Stimulated activated CD4-positive, alpha-beta T cell treated with anti-CD3 and anti-CD28 coated beads, Interleukin-1b, Interleukin-23, amount 100 ng/mL, for 4 hours (primary cell): ENCODE measurements at places on chromosomes 3 and 15.

DNA sequence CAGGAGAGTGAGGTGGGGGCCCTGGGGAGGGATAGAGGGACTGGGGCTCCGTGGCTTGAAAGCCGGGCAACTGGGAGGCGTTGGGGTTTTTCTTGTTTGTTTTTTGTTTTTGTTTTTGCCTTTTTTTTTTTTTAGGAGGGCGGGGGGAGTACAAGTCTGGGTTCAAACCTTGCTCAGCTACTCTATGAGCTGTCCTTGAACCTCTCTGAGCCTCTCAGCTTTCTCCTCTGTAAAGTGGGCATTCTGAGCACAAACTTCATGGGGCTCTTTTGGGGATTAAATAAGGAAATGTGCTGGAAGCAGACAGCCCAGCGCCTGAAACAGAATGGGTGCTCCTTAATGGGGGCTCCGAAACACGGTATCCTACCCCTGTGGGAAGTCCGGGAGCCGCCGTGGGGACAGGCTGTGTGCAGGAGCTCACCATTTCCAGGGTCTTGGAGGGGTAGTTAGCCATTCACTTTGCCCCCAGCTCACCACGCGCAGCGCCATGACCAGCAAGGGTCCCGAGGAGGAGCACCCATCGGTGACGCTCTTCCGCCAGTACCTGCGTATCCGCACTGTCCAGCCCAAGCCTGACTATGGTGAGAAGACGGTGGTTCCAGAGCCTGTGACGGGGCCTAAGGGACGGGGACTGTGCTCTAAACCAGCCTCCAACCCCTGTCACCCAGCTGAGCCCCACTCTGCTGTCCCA is 388 bp downstream of the ACY1 start:
- DNase-seq: no peak

DNA sequence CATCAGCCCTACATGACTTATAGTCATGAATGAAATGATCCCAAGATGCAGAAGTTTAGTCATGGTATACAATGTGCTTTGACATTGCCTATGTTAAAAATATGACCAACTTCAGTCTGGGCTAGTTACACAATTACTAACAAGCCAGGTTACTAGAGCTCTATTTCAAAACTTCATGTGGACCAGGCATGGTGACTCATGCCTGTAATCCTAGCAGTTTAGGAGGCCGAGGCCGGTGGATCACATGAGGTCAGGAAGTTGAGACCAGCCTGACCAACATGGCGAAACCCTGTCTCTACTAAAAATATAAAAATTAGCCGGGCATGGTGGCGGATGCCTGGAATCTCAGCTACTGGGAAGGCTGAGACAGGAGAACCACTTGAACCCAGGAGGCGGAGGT is 613.0 kb downstream of the CADM2 start:
- no peak for DNase-seq

- DNase-seq: no peak
Observed at GRCh38 chr3:112005091-112005672, 6.5 kb downstream of the TAGLN3 start.

- no peak for DNase-seq
Observed at GRCh38 chr3:157793745-157794144, 290.5 kb upstream of the VEPH1 start.
